Bronchial epithelial cell (primary cell): ENCODE measurements at places on chromosomes 2 and 18. TPM values are rescaled to one million over a fixed set of nuclear protein-coding genes. Genes with fewer than 3 reads are reported as not detected.
A peak's percentile ranks its signal among the peaks of the same experiment; 100 is the strongest.

Gene AAK1
- 17.9 and 32.5 TPM in 2 replicates for total RNA-seq

Gene PARD3B
- total RNA-seq, result 1.6 and 2.6 TPM in 2 replicates

- DNase-seq, result peak; percentile 55
Observed at GRCh38 chr18:57223144-57223870, 76.4 kb downstream of the BOD1L2 start.

- peak; percentile 97 for DNase-seq
Observed at GRCh38 chr2:235468978-235469655, 24.7 kb upstream of the AGAP1 start.

DNA sequence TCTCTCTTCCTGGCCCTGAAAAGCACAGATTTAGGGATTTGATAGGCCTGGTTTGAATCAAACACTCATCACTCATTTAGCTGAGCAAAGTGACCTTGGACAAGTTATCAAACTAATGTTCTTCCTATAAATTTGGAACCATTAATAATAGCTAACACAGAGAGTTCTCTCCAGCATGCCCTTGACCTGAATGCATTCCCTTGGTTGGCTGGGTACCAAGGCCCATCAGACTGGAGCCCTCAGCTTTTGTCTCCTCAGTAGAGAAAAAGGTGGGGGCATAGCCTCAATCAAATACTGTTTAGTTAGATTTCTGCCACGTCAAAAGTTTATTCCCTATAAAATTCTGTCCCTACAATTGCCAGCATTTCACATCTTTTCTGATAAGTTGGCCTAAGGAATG, 13.8 kb upstream of the MRPL19 start:
- DNase-seq, result no peak

- DNase-seq, result no peak
Observed at GRCh38 chr2:201441409-201441808, 9.8 kb downstream of the TRAK2 start.

- DNase-seq, result no peak
Observed at GRCh38 chr2:130370490-130370889, 14.6 kb downstream of the PTPN18 start.

GRCh38 chr2:118584062-118584749, 263.2 kb downstream of the EN1 start:
- DNase-seq, result no peak

GRCh38 chr18:6211174-6211504, 203.6 kb downstream of the L3MBTL4 start:
- no peak for DNase-seq

DNA sequence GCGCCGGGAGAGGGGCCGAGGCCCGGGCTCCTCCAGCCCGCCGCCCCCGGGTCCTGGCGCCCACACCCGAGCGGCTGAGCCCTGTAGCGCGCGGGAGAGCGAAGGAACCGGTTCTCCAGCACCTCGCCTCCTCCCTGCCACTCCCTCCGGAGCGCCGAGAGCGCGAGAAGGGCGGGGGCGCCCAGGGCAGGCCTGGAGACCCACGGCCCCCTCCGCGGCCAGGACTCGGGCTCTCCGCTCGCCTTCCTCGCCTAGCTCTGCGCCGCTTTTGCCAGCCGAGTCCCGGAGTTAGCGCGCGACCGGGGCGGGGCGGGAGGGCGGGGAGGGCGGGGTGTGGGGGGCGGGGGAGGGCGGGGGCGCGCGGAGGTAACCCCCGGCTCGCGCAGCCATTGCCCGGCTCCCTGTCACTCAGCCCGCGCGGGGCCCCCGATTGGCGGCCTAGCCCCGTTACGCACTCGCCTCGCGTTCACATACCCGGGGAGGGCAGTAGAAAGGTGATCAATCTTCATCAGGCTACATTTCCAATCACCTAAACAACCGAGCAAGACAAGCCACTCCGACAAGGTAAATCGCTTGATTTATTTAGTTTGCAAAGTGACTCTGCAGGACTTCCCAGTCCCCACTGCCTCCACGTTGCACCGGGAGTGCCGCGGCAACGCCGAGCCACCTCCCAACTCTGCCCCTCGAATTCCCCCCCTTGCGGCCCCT, at the start of gene OTX1:
Gene OTX1, plus strand, starts transcription at position 497 of the 708 bp plus-strand sequence. CDS start 2,161 bp downstream, outside the sequence.
- peak; percentile 69 for DNase-seq
